ENCODE measurements at places on chromosomes 2 and 18.

DNA sequence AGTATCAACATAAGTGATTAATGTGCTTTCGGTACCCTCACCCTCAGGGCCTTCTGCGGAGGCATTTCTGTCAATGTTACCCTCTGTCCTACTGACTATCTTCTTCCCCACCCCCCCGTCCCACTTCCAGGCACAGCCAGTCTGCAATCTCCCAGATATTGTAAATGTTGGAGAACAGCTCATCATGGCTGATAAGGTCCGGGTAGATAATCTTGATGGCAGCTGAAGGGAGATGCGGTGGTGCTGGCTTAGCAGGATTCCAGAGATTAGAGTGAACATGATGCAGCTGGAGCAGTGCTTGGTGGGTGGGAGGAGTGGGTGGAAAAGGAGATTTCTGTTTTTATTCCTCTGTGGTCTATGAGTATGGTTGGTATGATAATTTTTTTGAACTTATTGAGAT lies 15.5 kb downstream of the GTF2A1L start:
- DNase-seq = no peak

- DNase-seq = no peak
These were observed 117.0 kb upstream of the ARL5A start for GRCh38 chr2:151945186-151945585.

GRCh38 chr18:57275111-57275510 lies 77.2 kb upstream of the ST8SIA3 start:
- no peak for DNase-seq

DNA sequence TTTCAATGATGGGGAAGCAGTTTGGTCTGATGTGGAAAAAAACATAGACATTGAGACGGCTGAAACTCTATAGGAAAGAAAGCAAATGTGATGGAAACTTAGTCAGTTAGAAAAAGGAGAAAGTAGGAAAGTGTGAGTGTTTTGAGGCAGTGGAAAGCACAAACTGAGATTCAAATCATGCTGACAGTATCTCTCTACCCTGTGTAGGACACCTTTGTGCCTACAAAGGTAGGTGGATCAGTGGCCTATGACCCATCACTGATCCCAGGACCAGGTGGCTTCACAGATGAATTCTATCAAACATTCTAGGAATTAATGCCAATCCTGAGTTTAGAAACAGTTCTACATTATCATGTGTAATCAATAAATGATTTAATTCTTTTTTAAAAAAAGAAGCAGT lies 57.1 kb downstream of the CD226 start:
- DNase-seq = no peak

GRCh38 chr2:227821043-227821942 lies 7.7 kb downstream of the CCL20 start:
- no peak for DNase-seq

DNA sequence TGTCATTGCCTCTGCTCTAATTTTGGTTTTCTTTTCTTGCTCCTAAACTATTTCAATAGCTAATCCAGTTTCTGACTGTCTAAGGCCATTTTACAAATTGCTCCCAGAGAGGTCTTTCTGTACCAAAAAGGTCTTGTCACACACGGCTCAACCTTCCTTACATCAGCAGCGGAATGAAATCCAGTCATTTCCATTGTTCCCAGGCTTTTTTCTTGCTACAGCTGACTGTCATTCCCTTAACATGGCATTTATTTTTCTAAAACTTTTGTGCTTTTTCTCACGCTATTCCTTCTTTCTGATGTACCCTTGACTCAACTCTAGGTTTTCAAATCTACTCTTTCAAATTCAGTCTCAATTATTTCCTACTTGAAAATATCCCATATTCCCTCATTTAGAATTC lies 24.3 kb downstream of the FAM171B start:
- DNase-seq = no peak

DNA sequence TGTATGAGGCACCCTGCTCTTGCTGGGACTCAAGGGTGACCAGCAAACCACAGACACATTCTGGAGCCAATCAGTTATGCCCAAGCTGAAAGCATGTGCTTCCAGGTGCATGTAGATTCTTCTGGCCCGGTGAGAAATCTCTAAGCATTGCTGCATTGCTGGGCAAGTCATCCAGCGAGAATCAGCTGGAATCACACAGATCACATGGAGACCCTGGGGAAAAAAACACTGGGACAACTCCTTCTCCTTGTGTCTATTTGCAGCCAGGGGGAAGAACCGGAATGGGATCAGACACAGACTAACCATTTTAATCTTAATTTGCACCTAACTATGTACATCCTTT lies 119.7 kb upstream of the KLF7 start:
- no peak for DNase-seq

- no peak for DNase-seq
These were observed 268.0 kb upstream of the PARD3B start for GRCh38 chr2:204277226-204277625.

DNA sequence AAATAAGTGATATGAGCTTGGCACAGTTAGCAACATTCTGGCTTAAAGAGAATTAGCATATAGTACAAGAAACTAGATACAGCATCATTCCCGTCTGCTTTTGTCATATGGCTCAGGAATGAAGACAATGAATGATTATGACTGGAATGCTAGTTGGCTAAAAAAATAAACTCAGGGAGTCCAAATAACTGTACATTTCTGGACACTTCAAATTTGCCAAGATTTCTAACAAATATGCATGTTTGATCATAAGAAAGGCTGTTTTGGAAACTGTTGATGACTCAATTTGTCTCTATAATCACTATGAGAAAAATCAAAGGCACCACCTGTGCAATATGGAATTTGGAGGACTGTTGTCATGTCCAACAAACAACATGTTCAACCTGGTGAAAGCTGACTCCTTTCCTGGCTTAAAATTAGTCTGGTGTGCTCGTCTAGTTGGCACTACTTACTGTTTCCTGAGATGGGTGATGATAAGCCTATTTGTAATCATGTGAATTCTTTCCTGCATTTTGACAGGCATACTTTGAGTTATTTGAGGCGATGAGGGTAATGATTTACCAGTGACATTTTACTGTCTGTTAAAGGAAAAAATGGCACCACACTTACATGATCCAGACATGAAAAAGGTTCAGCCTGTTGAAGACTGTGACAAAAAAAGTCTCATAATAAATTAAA lies 133.9 kb upstream of the CDH20 start:
- DNase-seq = no peak

GRCh38 chr2:239790313-239790712 lies 234.8 kb downstream of the NDUFA10 start:
- DNase-seq = no peak

GRCh38 chr2:197360744-197361156 lies 50.2 kb upstream of the ANKRD44 start:
- DNase-seq = no peak

GRCh38 chr2:151576080-151576479 lies 158.2 kb downstream of the NEB start:
- DNase-seq = no peak

DNA sequence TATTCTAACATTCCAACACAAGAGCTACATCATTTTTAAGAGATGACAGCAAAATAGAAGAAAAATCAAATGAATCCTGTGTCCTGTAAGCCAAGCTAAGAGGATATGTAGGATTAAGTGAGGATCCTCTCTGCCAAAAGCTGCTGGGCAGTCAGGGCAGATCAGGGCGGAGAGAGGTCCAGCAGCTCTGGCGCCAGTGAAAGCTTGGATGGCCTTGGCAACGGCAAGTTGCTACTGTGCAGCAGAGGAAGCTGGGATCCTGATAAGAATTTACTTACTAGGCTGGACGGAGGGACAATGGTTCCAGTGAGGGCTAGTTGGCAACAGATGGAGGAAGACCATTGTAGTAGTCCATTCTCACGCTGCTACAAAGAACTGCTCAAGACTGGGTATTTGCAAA lies 391.5 kb downstream of the XIRP2 start:
- DNase-seq = no peak

- DNase-seq = no peak
These were observed 68.4 kb downstream of the CERKL start for GRCh38 chr2:181588546-181588945.

GRCh38 chr2:175640655-175641054 lies 361.4 kb downstream of the LNPK start:
- DNase-seq = no peak

GRCh38 chr2:20189299-20189931 lies 35.5 kb downstream of the SDC1 start:
- DNase-seq = no peak

DNA sequence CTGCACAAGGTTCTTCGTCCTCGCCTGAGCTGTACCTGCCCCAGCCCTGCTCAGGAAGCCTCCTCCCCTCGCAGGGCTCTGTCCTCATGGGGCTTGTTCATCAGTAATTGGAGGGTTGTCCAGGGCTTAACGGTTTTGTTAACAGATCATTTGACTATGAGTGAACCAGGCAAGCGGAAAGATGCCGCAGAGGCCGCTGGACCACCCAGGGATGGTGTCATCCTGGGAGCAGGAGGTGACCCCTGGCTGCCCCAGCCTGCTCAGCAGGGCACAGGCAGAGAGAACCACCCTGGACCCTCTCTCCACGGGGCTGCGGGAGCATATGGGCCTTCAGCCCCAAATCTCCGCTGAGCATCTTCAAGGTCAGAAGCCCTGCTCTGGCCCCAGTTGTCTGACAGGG lies 264.3 kb downstream of the KLHL29 start:
- no peak for DNase-seq

- DNase-seq = no peak
These were observed 18.1 kb downstream of the NABP1 start for GRCh38 chr2:191696001-191696400.

GRCh38 chr2:222854773-222855700 lies 5.8 kb upstream of the ACSL3 start:
- DNase-seq = no peak

- DNase-seq = no peak
These were observed 10.2 kb upstream of the ANKRD12 start for GRCh38 chr18:9126337-9126736.

GRCh38 chr18:63181706-63182309 lies 137.8 kb downstream of the BCL2 start:
- DNase-seq = no peak

- no peak for DNase-seq
These were observed 33.6 kb downstream of the TTC32 start for GRCh38 chr2:19868224-19868623.

DNA sequence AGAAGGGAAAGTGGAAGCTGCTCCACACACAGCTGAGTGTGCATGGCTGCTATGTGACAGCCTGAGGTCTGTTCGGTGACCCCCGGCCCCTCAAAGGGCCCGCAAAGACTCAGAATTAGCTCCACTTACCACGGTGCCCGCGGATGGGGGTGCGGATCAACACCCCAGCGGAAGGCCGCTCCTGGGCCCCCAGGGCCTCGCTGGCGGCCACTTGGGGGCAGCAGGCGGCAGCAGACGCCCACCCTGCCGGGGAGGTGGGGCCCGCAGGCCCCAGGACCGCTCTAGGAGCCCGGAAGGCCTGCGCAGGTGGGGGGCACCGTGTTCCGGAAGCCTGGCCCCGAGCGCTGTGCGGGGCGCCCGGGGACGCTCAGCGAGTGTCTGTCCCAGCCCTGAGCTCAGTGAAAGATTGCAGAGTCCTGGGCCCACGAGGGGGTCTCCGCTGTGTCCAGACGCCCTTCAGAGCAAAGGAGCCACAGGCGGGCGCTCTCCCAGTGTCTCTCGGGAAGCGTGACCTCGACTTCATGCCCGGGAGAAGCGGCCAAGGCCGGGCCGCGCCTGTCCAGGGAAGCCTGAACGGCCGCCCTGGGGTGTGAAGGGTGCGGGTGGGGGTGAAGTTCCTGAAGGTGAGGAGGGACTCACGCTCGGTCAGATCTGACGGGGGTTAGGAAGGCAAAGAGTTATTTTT lies 118.7 kb downstream of the VAPA start:
- peak; percentile 52 for DNase-seq

- peak; percentile 94 for DNase-seq
These were observed 14.5 kb upstream of the DDX1 start for GRCh38 chr2:15577071-15577735.

DNA sequence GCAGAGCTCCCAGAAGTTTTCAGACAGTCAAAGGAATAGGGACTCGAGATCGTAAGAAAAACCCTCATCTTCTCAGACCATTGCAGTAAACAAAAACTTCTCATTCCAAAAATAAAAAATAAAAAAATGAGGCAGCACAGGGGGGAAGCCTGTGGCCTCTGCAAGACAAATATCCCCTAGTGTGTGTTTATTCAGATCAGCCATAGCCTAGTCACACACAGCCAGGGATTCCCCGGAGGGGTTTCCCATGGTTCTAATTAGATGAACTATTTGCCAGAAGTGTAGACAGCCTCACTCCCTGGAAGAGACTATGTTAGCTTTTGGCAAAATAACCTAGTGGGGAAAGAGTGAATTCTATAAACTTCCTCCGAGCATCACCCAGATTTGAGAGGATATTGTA lies 122.9 kb upstream of the KLF7 start:
- DNase-seq = no peak

DNA sequence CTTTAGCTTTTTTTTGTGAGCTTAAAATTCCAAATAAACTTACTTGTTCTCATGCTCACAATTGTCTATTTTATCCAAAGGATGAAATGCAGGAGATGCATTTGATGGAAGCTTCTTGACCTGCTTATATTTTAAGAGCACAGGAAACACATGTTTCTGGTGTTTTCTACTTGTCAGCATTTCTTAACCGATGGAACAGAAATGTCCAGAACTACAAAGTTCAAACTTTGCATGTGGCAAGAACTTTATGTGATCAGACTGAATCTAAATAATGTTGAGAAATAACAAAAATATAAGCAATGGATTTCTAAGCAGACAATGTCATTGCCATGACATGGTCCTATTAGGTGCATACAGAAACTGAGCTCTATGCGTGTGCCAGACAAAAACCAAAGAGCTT lies 9.9 kb upstream of the CTLA4 start:
- DNase-seq = no peak

- no peak for DNase-seq
These were observed 1.3 kb upstream of the ANKRD12 start for GRCh38 chr18:9135081-9135911.

DNA sequence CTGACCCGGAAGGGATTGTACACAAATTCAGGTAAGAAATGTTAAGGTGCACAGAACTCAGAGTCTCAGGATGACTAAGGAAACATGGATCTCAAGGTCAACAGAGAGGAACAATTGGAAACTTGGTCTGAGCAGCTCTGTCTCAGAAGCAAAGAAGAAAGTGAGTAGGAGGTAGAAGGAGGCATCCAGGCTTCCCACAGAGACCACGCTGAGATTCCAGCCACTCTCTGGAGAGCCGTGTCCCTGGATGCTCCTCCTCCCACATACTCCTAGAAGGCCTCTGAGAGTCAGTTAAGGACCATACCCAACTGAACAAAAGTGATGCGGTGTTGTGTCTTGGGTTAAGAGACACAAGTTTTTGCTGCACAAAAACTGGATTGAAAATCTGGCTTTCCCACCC lies 8.6 kb upstream of the PLB1 start:
- DNase-seq = no peak

GRCh38 chr2:41871080-41871479 lies 176.7 kb upstream of the PKDCC start:
- DNase-seq = no peak

All from activated CD8-positive, alpha-beta T cell treated with anti-CD3 and anti-CD28 coated beads, Interleukin-2, amount 10 ng/mL, durations not matched to agents 7 days and 5 days (primary cell).